Upper lobe of left lung (tissue), 6 donors: ENCODE measurements at places on chromosomes 5 and 9. TPM values are rescaled to one million over a fixed set of nuclear protein-coding genes. Genes with fewer than 3 reads are reported as not detected.
A peak's percentile ranks its signal among the peaks of the same experiment; 100 is the strongest.

ARHGEF28 gene
- 18.6 TPM for total RNA-seq

ZNF454 gene
- 1.8 TPM for total RNA-seq

GRIA1 gene
- total RNA-seq: 17.8 TPM

CCDC180 gene
- 30.0 TPM for total RNA-seq

ZBTB43 gene
- 19.5 TPM for total RNA-seq

PDE4D gene
- 181 TPM for total RNA-seq

GRCh38 chr9:4220346-4220745, 79.5 kb downstream of the GLIS3 start:
- no peaks in the 10 kb centered on the region for H3K4me1 ChIP-seq
- no peak for DNase-seq
- H3K27ac ChIP-seq: no peak overlapping the region
- H3K27me3 ChIP-seq: no peaks in the 10 kb centered on the region

GRCh38 chr5:61630908-61631307, 298.9 kb downstream of the ZSWIM6 start:
- no peaks in the 10 kb centered on the region for H3K27me3 ChIP-seq
- peak overlapping the region; percentile 51 for H3K27ac ChIP-seq
- DNase-seq: no peak

DNA sequence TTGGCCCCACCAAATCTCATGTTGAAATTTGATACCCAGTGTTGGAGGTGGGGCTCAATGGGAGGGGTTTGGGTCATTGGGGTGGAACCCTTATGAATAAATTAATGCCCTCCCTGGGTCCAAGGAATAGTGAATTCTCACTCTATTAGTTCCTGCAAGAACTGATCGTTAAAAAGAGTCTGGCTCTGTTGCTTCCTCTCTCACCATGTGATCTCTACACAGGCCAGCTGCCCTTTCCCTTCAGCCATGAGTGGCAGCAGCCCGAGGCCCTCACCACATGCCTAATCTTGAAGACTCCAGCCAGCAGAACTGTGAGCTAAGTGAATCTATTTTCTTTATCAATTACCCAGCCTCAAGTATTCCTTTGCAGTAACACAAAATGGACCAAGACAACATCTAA, 106.0 kb downstream of the CAAP1 start:
- no peak for DNase-seq
- H3K27me3 ChIP-seq: no peaks in the 10 kb centered on the region
- H3K27ac ChIP-seq: no peak overlapping the region
- H3K36me3 ChIP-seq: no peaks in the 10 kb centered on the region
- no peaks in the 10 kb centered on the region for H3K4me1 ChIP-seq

DNA sequence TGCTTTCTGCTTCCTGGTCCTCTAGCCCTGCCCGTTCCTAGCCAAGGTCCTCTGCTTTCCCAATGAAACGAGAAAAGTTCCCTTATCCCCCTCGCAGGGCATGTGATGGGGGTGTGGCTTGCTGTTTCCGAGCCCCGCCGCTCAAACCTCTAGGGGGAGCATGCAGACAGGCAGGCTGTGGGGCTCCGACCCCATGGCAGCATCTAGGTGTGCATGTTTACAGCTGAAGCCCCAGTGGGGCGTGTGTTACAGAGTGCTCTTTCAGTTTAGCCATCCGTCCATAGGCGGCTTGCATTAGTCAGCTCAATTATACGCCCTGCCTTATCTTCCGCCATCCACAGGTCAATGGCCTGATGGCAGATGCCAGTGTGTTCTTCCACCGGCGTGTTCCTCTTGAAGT, 48.3 kb upstream of the SPATA31E1 start:
- H3K4me3 ChIP-seq: no peak overlapping the region
- H3K36me3 ChIP-seq: no peaks in the 10 kb centered on the region
- DNase-seq: no peak
- H3K27ac ChIP-seq: no peak overlapping the region
- H3K4me1 ChIP-seq: no peaks in the 10 kb centered on the region

GRCh38 chr5:8213701-8214240, 344.8 kb downstream of the MTRR start:
- H3K4me1 ChIP-seq: no peaks in the 10 kb centered on the region
- H3K36me3 ChIP-seq: no peaks in the 10 kb centered on the region
- no peak overlapping the region for H3K27ac ChIP-seq
- no peak for DNase-seq
- no peak overlapping the region for H3K4me3 ChIP-seq

- no peak overlapping the region for H3K4me3 ChIP-seq
- H3K4me1 ChIP-seq: no peaks in the 10 kb centered on the region
- H3K27me3 ChIP-seq: peaks cover 4% of the 10 kb centered on the region
- no peaks in the 10 kb centered on the region for H3K36me3 ChIP-seq
Observed at GRCh38 chr5:140883373-140883772, 1.4 kb downstream of the PCDHA13 start.
